Melanocyte of skin (primary cell): ENCODE measurements at places on chromosomes 13 and 19. TPM values are rescaled to one million over a fixed set of nuclear protein-coding genes. Genes with fewer than 3 reads are reported as not detected.

The CYP4F3 gene
- not detected in 2 replicates for total RNA-seq

The ZNF175 gene
- total RNA-seq = 5.8 and 6.5 TPM in 2 replicates

The RASAL3 gene
- total RNA-seq = not detected in 2 replicates

The DENND1C gene
- under 0.01 TPM in 1 of 2 replicates, not detected in the other for total RNA-seq

The CBY2 gene
- not detected in 2 replicates for total RNA-seq

The ZNF578 gene
- 0.69 and 2.9 TPM in 2 replicates for total RNA-seq

The ZNF730 gene
- 4.5 and 4.7 TPM in 2 replicates for total RNA-seq

The SYCN gene
- not detected in 2 replicates for total RNA-seq

The LDLR gene
- 261 and 270 TPM in 2 replicates for total RNA-seq

The SMIM44 gene
- total RNA-seq = not detected in 2 replicates

The URAD gene
- total RNA-seq = not detected in 2 replicates

The GRK1 gene
- total RNA-seq = not detected in 2 replicates

The TRPM4 gene
- total RNA-seq = 11.9 and 23.0 TPM in 2 replicates

The CYP4F8 gene
- total RNA-seq = not detected in 2 replicates

The TMEM145 gene
- total RNA-seq = 3.7 TPM in 1 of 2 replicates, not detected in the other

The SIAH3 gene
- not detected in 2 replicates for total RNA-seq

The CYP2A7 gene
- total RNA-seq = not detected in 2 replicates

The KCTD15 gene
- total RNA-seq = 60.9 and 61.4 TPM in 2 replicates

The MUC16 gene
- total RNA-seq = not detected in 2 replicates

The ERVV-1 gene
- total RNA-seq = not detected in 2 replicates

The ZNF112 gene
- 6.0 and 9.1 TPM in 2 replicates for total RNA-seq

The HOMER3 gene
- 39.6 and 64.0 TPM in 2 replicates for total RNA-seq
